ENCODE measurements at places on chromosomes 2 and 18.
A peak's percentile ranks its signal among the peaks of the same experiment; 100 is the strongest.

- DNase-seq, result no peak
Observed at GRCh38 chr2:188170356-188170755, 121.3 kb upstream of the GULP1 start.

- DNase-seq, result no peak
Observed at GRCh38 chr2:178256382-178257042, 62.2 kb downstream of the OSBPL6 start.

DNA sequence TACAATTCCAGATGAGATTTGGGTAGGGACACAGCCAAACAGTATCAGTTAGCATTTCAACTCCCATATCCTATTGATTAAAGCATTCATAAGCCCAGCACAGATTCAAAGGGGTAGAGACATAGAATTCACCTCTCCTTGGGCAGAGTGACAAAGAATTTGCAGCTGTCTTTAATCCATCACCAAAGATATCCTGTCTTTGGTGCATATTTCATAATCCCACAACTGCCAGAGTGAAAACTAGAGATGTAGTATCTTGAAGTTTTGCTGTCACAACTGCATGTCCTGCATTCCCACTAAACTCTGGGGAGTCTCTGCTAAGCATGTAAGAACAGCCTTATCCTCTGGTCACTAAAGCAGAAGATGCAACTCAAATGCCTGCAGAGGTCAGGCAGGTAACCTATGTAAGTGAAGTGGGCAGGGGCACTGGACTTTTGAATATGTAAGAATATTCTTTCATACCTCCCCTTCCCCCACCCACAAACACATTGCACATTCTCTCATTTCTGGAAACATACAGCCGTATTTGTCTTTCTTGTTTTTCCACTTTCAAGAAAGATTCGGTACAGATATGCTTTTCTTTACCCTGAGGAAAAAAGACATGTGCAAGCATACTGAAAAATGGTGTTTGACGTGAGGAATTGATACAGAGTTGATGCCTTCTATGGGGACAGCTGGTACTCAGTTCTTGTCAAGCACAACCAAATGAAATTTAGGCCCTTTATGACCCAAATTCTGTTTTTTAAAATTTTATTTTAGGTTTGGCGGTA, 283.1 kb downstream of the SP3 start:
- no peak for DNase-seq

GRCh38 chr2:106700616-106701015, 185.4 kb downstream of the ST6GAL2 start:
- no peak for DNase-seq

GRCh38 chr2:101986376-101986775, 5.4 kb upstream of the IL1R2 start:
- no peak for DNase-seq

DNA sequence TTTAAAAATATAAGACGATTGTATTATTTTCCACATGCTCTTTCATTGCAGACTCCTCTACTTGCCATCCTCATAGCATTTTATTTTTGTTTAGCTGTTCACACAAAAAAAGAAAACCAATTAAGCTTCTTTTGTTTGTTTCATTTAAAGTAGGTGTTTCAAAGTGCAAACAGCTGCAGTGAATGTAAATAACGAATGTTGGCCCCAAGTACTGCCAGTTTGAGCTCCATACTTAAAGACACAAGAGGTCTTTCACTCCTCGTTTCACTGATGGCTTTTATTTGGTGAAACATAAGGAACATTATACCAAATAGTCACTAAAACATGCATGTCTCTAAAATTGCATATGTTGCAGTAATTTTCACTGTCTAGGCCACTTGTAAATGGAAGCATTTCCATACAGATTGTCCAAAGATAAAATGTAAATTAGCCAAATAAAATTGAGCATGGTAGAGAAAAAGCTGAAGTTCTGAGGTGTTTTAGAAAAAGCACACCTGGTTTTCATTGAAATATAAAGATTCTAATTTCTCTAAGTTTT, 253.4 kb downstream of the TMX3 start:
- DNase-seq, result no peak

GRCh38 chr2:240393831-240394410, 41.5 kb upstream of the GPC1 start:
- DNase-seq, result peak; percentile 1

DNA sequence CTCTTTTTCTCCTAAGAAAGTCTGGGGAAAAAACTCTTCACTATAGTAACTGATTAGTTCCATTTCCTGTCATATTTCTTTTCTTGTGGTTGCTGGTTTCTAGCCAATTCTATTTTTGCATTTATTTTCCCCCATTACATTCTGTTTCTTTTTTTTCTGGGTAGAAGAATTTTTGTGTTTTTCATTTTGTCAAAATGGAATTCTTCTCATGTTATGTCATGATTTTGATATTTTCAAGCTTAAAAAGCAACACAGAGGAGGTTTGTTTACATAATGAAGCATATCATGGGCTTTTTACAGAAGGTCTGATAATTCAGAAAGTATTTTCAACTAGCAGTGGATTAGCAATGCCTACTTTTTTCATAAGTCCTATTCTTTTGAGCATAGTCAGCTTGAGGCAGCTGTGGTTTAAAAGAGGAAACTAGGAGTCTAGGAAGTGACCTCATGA, 102.0 kb downstream of the MAP2 start:
- no peak for DNase-seq

DNA sequence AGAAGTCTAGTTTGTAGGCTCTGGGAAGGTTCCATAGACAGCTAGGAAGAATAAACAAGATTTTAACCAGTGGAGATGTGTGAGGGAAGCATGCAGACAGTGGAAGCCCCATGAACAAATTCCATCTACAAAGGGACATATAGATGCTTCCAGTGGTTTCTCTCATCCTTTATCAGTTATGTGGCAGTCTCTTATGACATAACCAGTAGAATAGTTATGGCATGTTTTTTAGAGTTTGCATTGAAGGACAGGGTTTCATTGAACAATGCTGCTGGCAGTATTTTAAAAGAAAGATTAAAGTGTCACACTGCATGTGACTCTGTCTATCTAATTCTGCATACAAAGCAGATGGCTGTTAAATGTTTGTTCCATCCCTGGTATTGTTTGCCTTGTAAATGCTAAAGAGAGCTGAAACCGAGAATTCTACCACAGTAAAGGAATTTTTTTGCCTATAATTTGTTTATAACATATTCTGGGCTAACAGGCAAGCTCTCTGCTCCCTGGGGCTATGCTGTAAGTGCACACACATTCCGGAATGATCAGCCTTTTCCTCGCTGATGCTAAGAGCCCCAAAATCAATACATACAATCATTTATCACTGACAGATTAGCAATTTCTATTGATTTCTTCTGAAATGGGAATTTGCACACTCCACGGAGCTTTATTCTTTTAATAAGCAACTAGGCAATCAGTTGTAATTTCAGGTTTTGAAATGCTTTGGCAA, 76.8 kb upstream of the PELI1 start:
- no peak for DNase-seq

DNA sequence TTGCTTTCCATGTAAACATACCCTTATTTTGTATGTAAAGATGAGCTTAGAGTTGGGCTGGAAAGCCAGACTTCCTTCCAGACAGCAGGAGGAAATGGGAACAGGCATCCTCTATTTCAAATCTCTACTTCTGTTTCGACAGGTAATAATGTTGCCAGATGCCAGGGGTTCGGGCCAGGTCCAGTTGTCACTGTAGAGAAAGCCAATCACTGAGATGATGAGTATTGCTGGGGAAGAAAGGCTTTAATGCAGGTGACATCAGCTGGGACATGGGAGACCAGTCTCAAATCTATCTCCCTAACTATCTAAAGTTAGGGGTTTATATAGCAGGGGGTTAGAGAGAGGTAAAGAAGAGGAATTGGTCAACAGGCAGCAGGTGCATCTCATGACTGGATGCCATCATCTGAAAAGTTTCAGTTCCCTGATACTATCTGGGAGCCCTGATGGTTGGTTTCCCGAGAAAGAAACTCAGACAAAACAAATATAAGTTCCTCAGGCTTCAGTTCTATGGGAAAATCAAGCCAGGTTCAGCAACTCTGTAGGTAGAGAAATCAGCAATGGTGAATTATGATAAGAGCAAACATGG, 9.3 kb upstream of the MTCL1 start:
- no peak for DNase-seq

- DNase-seq, result no peak
Observed at GRCh38 chr2:71224935-71225334, 2.0 kb downstream of the PAIP2B start.

DNA sequence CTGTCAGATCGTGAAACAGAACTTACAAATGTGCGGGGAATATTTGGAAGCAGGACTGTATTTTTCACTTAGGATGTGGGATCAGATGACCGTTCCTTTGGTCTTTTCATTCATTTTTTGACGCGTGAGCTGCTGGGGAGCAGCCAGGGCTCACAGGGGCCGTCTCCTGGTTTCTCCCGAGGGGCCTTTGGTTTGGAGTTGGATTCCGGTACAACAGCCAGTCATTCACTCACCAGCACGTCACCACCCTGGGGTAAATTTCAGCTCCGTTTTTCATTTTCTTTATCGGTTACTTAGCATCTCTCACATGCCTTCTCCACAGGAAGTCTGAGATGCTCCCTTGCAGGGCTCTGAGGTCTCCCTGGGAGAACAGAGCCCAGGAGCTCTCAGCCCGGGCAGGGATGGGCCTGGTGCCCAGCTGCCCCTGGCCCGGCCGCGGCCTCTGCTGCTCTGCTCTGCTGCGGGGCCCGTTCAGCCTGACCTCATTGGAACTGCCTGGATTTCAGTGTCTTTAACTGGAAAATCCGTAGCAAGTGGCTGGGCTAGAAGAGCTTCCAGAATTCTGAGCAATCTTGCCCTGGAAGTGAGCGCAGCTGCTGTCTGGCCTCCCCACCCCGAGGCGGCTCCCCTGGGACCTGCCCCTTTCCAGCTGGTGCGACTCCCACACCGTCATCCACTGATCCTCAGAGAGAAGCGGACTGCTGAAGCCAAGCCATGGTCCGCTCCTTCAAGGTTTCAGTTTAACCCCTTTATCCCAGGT, 335.6 kb downstream of the EIPR1 start:
- DNase-seq, result peak; percentile 89

- no peak for DNase-seq
Observed at GRCh38 chr2:185644828-185645227, 93.8 kb upstream of the FSIP2 start.

DNA sequence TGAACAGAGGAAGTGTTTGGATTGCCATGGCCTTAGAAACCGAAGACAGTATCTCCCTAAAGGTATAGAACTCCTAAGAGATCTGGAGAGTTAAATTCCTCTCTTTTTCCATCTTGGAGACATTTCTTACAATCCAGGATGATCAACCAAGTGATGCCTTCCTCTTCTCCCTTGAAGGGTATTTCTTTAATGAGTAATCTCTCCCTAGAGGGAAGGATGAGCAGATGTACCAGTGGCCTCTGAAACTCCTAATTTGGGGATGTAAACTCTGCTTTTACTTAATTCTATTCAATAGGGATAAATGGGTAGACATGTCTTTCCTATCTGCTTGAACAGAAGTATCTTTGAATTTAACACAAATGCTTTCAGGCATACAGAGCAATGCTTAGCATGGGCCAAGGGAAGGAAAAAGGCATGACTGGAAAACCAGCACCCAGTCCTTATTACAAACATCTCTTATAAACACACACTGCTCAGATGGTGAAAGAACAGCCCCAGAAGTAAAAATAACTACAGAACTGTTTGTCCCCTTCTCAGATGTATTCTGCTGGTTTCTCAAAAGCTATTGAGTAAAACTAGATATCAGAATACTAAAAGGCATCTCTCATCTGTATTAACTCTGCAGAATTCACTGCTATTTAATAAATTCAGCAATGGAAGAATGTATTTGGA, 4.7 kb upstream of the THNSL2 start:
- no peak for DNase-seq

- DNase-seq, result no peak
Observed at GRCh38 chr2:70192516-70192915, 1.7 kb upstream of the C2orf42 start.

DNA sequence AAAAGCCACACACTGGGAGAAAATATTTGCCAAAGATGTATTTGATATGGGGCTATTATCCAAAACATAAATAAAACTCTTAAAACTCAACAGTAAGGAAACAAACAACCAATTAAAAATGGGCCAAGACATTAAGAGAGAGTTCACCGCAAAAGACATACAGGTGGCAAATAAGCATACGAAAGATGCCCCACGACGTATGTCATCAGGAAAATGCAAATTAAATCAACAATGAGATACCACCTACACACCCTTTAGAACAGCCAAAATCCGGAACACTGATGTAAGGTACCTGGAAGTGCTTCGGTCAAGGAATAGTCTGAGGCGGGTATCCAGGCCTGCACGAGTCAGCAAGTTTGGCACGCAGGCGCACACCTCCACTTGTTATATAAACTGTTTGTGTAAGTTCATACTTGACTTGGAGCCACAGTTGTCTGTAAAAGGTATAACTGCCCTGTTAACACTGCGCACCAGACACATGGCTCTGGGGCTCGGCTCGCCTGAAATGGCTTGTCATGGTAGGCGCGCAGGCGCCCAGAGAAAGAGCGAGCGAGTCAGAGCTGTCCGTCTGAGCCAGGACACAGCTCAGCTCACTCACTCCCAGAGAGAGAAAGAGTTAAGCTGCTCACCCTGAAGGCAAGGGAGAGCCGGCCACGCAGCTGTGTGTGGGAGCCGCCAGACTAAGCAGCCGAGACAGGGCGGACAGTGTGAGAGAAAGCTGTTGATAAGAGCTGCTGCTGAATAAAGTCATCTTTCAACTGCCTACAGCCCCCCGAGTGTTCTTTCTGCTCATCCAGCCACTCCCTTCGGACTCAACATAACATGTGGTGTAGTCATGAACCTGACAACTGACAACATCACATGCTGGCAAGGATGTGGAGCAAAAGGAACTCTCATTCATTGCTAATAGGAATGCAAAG, 87.3 kb downstream of the HNRNPLL start:
- DNase-seq, result peak; percentile 89

- DNase-seq, result no peak
Observed at GRCh38 chr18:59907660-59908059, 7.9 kb downstream of the PMAIP1 start.

DNA sequence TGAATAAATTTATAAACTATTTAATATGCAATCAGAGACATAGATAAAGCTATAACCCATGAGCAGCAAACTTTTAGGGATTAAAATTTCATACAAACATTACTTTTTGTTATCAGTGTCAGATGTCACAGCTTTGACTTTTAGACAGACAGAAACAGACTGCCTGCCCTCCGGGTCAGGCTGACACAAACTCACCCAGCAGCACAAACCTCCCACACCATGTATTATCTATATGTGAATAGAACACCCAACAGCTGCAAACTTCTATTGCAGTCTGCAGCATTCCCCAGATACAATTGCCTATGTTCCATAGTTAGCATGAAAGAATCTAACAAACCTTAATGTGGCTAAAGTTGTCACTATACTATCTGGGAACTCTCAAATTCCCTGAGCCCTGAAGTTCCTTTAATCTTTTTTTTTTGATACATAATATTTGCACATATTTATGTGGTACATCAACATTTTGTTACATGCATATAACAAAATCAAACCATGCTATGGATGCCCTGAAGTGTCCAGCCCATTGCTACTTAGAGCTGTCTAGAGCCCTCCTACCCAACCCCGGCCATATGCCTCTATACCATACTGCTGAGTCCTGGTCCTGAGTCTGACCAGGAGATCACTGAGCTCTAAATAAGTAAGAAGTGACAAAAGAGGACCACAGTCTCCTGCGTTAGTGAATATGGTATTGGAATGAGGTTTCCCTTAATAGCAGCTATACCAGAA, 214.4 kb downstream of the ZNF385B start:
- no peak for DNase-seq

All from WERI-Rb-1 (cell line).